NCI-H510A (cell line): ENCODE measurements at places on chromosomes 1 and 21.

GRCh38 chr21:23624281-23624680, 1983.0 kb downstream of the MRPL39 start:
- DNase-seq = no peak

DNA sequence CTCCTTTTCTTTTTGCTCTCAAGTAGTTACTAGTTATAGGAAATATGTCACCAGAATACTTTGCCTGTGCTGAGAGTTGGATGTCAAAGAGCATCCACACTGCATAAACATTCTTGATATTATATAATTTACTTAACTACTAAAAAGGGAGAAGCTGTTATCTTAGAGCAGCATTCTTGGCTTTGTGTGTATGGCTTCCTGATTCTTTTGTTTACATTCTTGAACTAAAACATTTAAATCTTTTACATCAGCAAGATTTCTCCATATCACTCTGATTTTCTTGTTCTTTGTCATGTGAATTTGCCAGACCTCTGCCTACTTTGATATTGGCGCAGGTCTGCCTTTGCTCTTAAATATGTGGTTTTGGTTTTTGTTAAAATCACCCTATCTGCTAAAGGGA, 48.8 kb downstream of the SUCO start:
- no peak for DNase-seq

DNA sequence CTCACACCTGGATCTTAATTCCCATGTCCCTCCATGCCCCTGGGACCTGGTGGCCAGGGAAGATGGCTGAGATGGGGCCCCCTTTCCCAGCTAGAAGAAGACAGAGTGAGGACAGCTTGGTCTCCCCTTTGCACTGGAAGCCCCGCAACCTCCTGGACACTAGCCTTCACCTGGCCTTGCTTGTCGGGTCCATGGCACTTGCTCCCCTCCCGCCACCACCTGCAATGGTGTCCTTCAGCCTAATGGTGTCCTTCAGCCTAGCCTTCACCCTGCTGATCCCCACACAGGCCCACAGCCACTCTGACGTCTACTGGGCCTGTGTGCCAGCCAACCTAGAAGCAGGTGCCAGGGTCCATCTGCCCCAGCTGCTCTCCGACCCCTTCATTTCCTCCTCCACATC, 45.9 kb upstream of the EDN2 start:
- DNase-seq = no peak

GRCh38 chr1:18323259-18323658, 157.5 kb upstream of the KLHDC7A start:
- DNase-seq = no peak

GRCh38 chr1:24465638-24466037, 37.0 kb upstream of the RCAN3 start:
- DNase-seq = no peak

GRCh38 chr1:65198096-65198495, 50.1 kb downstream of the AK4 start:
- no peak for DNase-seq

DNA sequence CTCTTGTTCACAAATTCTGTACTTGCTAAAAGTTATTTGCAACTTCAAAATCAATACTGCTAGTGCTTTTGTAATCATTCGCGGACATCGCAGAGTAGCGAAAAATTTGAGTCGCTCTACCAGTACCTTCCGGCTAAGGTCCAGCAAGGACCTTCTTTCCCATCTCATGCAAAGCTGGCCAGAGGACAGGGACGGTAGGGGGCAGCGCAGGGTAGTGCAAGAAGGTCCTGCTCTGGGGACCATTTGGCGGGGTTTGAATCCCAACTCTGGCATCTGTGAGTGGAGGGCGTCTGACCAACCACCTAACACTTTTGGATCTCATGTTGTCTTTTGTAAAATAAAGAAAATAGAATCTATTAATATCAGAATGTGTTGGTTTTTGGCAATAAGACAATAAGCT, 258.3 kb downstream of the SPATA17 start:
- DNase-seq = no peak
